ENCODE measurements at places on chromosomes 3 and 15. TPM values are rescaled to one million over a fixed set of nuclear protein-coding genes. Genes with fewer than 3 reads are reported as not detected.

- no peak overlapping the region for H3K27ac ChIP-seq
- H3K36me3 ChIP-seq, result no peaks in the 10 kb centered on the region
- no peaks in the 10 kb centered on the region for H3K4me1 ChIP-seq
- H3K4me3 ChIP-seq, result no peak overlapping the region
- H3K27me3 ChIP-seq, result no peaks in the 10 kb centered on the region
These were observed 216.0 kb downstream of the TLE3 start for GRCh38 chr15:69881766-69882165.

- no peak for DNase-seq
- no peaks in the 10 kb centered on the region for H3K27me3 ChIP-seq
- no peaks in the 10 kb centered on the region for H3K4me1 ChIP-seq
- H3K27ac ChIP-seq, result no peak overlapping the region
These were observed 42.2 kb upstream of the B3GNT5 start for GRCh38 chr3:183210862-183211341.

- H3K36me3 ChIP-seq, result no peaks in the 10 kb centered on the region
- H3K4me1 ChIP-seq, result no peaks in the 10 kb centered on the region
- H3K4me3 ChIP-seq, result no peak overlapping the region
- no peak for DNase-seq
- H3K27me3 ChIP-seq, result no peaks in the 10 kb centered on the region
These were observed 155.9 kb downstream of the OXSM start for GRCh38 chr3:25945836-25946235.

DNA sequence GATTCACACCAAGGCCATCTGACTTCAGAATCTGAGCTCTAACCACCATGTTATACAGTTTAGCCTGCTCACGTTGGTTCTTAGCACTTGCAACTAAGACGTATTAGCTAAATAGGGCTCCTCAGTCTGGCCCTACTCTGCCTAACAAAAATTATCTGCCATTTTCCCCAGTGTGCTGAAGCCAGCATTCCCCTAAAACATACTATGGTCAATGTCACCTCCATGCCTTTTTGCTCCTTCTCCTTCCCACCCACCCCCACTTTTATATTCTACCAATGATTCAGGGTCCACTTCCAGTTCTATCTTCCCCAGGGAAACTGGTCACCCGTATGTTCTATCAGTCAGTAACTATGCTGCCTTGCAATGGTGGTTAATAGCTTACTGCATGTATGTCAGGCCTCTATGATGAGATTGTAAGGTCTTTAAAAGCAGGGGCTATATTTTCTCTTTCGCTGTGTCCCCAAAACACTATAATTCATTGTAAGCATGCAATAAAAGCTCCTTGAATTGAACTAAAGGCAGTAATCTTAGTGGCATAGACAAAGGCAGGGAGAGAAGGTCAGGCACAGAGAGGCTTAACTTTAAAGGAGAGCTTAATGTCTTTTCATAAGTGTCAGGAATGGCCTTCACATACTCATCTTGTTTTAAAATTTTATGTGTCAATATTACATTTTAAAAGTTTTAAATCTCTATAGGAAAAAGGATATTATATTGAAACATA is 23.3 kb downstream of the POPDC2 start:
- no peaks in the 10 kb centered on the region for H3K36me3 ChIP-seq
- H3K27me3 ChIP-seq, result no peaks in the 10 kb centered on the region
- H3K4me1 ChIP-seq, result peaks cover 11% of the 10 kb centered on the region

LEKR1 gene
- 0.77 TPM for total RNA-seq

- no peak overlapping the region for H3K27ac ChIP-seq
- H3K4me1 ChIP-seq, result no peaks in the 10 kb centered on the region
- H3K36me3 ChIP-seq, result no peaks in the 10 kb centered on the region
- no peaks in the 10 kb centered on the region for H3K27me3 ChIP-seq
- no peak overlapping the region for H3K4me3 ChIP-seq
These were observed 689.6 kb upstream of the NECTIN3 start for GRCh38 chr3:110381992-110382391.

- H3K4me1 ChIP-seq, result no peaks in the 10 kb centered on the region
- H3K4me3 ChIP-seq, result no peak overlapping the region
- DNase-seq, result no peak
- H3K36me3 ChIP-seq, result no peaks in the 10 kb centered on the region
- no peak overlapping the region for H3K27ac ChIP-seq
These were observed 31.1 kb upstream of the DYNC1LI1 start for GRCh38 chr3:32601722-32602121.

CP gene
- not detected for total RNA-seq

HDGFL3 gene
- 5.5 TPM for total RNA-seq

DNA sequence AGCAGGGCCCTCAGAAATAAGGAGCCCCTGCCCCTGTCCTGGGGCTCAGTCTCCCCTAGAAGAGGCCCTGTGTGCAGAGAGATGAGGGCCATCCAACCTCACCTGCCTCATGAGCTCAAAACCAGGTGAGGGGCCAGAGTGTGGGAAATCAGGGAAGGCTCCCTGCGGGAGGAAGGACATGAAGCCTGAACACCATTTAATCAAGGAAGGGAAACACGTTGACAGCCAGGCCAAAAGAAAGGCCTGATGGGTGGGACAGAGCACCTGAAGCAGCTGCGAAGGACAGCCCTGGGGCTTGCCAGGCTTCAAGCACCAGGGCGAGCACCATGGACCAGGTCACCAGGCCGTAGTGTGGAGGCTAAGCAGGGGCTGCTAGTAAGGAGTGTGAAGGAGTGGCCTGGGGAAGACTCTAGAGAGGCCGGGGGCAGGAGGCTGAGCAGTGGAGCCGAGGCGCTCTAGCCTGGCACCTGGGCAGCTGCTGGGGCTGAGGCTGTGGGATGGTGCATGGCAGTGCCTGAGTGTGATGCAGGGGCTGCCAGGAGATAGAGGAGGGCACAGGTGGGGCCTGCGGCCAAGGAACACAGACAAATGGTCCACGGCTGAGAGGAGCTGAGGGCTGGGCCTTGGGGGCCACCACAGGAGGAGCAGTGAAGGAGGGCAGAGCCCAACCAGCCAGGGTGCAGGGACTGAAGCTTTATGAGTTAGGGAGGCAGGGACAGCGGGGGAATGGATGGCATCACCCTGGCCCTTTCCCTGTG is 16.1 kb downstream of the ACAA1 start:
- H3K36me3 ChIP-seq, result peaks cover 40% of the 10 kb centered on the region
- H3K27me3 ChIP-seq, result no peaks in the 10 kb centered on the region
- H3K27ac ChIP-seq, result no peak overlapping the region
- DNase-seq, result no peak

FILIP1L gene
- 0.28 TPM for total RNA-seq

GRCh38 chr3:63654931-63655330 is 2.5 kb downstream of the SNTN start:
- no peaks in the 10 kb centered on the region for H3K36me3 ChIP-seq
- no peak overlapping the region for H3K27ac ChIP-seq
- DNase-seq, result no peak
- no peak overlapping the region for H3K4me3 ChIP-seq
- H3K4me1 ChIP-seq, result no peaks in the 10 kb centered on the region
- H3K27me3 ChIP-seq, result no peaks in the 10 kb centered on the region

GRCh38 chr3:24018784-24019570 is 73.9 kb downstream of the NR1D2 start:
- H3K27me3 ChIP-seq, result no peaks in the 10 kb centered on the region
- no peak overlapping the region for H3K4me3 ChIP-seq
- no peak for DNase-seq

DNA sequence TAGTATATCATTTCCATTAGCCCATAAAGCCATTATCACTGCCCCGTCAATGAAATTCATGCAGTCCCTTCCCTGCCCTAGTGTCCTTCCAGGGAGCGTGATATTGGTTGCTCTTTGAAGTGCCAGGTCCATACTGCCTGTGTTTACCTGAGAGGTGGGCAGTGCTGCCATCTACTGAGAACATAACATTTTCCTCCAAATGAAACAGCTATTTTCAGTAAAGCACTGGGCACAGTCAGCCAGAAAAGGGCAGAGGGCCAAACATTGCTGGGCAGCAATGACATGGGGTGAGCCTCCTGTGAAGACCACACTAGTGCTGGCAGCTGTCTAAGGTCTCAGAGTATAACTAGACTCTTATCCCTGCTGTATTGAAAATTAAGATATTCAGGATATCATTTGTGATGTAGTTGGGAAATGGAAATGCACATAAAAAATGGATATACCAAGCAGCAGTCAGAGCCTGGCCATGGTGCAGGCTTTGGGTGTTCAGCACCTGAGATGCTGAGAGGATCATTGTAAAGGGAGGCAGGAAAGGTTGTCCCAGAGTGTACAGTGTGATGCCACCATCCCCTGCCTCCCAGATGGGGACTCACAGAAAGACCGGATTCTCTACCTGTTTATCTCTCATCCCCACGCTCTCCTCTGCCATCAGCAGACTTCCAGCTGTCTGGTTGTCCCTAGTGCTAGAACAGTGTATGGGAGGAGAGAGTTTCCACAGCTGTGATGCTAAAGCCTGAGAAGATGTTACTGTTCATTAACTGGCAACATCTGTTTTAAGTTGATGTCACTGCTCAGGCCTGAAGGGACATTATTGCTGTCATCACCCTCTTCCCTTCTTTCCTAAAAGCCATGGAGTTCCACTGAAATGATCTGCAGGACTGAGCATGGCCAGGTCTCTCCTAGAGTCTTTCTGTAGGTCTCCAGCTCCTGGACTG is 108.8 kb downstream of the ARNT2 start:
- no peaks in the 10 kb centered on the region for H3K4me1 ChIP-seq
- no peak overlapping the region for H3K4me3 ChIP-seq
- H3K27me3 ChIP-seq, result no peaks in the 10 kb centered on the region
- DNase-seq, result no peak
- H3K36me3 ChIP-seq, result no peaks in the 10 kb centered on the region
- H3K27ac ChIP-seq, result no peak overlapping the region

GRCh38 chr3:57100046-57100695 is 39.7 kb downstream of the SPATA12 start:
- no peak overlapping the region for H3K27ac ChIP-seq
- H3K36me3 ChIP-seq, result no peaks in the 10 kb centered on the region
- no peaks in the 10 kb centered on the region for H3K27me3 ChIP-seq
- H3K4me3 ChIP-seq, result no peak overlapping the region
- DNase-seq, result peak; percentile 42

GP9 gene
- not detected for total RNA-seq

UBA7 gene
- 213 TPM for total RNA-seq

DNA sequence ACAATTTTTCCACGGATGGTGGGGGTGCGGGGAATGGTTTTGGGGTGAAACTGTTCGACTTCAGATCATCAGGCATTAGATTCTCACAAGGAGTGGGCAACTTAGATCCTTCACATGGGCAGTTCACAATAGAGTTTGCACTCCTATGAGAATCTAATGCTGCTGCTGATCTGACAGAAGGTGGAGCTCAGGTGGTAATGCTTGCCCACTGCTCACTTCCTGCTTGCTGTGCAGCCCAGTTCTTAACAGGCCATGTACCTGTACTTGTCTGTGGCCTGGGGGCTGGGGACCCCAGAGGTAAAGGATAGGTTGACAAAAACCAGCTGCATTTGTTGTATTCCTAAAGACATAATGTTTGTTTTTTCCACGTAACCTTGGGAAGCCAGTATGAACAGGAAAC is 16.0 kb downstream of the DZIP3 start:
- DNase-seq, result no peak
- peaks cover 3% of the 10 kb centered on the region for H3K36me3 ChIP-seq
- H3K27ac ChIP-seq, result peak overlapping the region; percentile 20
- H3K27me3 ChIP-seq, result no peaks in the 10 kb centered on the region

SPTBN5 gene
- 2.3 TPM for total RNA-seq

DNA sequence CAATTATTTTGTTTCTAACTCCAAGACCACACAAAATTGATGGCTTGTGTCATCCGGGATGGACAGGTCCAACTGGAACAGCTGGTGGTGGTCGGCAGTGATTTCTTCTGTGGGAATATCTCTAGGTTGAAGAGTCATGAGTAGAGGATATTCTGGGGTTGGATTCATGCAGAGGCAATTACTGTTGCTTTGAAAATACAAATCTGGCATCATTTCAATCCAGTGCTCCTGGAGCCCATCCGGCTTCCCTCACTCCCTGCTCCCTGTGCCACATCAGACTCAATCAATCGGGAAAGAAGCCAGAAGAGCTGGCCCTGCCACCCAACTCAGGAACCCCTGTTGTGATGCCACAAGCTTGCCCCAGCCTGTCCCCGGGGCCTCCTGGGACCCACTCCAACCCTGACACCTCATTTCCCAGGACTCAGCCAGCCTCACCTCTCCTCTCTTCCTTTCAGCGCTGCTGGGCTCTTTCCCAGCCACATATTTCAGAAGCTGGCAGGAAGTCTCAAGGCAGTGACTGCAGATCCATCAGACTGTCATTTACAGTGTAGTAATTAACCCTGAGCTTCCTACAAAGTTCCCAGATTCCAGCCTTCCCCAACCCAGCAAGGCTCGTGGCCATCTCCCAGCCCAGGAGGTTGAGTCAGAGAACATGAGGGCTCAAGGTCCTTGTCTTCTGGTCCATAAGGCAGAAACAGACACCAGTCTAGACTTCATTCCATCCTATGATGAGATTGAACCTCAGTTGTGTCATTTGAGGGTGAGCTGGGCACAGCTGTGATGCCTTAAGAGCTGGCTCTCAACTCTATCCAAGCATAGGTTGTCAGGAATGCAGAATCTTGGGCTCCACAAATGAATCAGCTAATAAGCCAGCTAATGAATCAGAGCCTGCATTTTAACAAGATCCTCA is 114.0 kb downstream of the FAM174B start:
- no peak overlapping the region for H3K4me3 ChIP-seq
- H3K27me3 ChIP-seq, result peaks cover 4% of the 10 kb centered on the region
- no peak for DNase-seq
- H3K27ac ChIP-seq, result no peak overlapping the region
- no peaks in the 10 kb centered on the region for H3K36me3 ChIP-seq

GRCh38 chr3:11907667-11908660 is 61.3 kb upstream of the TAMM41 start:
- no peaks in the 10 kb centered on the region for H3K27me3 ChIP-seq
- DNase-seq, result no peak
- H3K4me1 ChIP-seq, result peaks cover 9% of the 10 kb centered on the region
- no peaks in the 10 kb centered on the region for H3K36me3 ChIP-seq

DNA sequence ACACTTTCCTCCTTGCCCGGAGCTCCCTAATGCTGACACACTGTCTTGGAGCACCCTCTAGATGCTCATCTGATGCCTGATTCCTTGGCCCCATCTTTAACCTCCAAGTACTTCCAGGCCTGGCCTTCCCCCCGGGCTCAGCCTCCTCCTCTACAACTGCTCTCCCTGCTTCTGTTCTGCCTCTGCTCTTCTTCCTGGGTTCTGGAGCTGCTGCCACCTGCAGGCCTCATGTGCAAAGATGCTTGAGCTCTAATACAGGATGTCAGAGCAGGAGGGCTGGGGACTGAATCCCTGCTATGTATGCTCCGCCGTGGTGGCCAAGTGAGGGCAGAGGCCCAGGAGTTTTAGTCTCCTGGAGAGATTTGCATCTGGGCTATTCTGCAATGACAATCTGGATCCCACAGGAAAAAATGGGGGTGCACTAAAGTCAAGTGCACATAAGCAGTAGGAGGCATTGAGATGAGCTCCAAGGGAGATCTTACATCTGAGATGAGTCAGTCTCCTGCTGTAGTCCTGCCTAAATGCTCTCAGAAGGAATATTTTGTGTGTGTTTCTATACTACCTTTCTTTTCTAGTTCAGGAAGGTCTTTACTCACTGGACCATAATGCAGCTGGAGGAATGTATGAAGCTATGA is 296.3 kb downstream of the UACA start:
- H3K4me3 ChIP-seq, result no peak overlapping the region
- H3K36me3 ChIP-seq, result no peaks in the 10 kb centered on the region
- peak; percentile 39 for DNase-seq

- H3K4me1 ChIP-seq, result peaks cover 21% of the 10 kb centered on the region
- no peak overlapping the region for H3K4me3 ChIP-seq
- H3K27me3 ChIP-seq, result no peaks in the 10 kb centered on the region
- no peak for DNase-seq
- no peak overlapping the region for H3K27ac ChIP-seq
- H3K36me3 ChIP-seq, result no peaks in the 10 kb centered on the region
These were observed 54.7 kb upstream of the USP3 start for GRCh38 chr15:63449731-63450130.

PSTPIP1 gene
- 82.7 TPM for total RNA-seq

Measured in CD4-positive, alpha-beta T cell (primary cell).